ENCODE measurements at places on chromosomes 2 and 18.

DNA sequence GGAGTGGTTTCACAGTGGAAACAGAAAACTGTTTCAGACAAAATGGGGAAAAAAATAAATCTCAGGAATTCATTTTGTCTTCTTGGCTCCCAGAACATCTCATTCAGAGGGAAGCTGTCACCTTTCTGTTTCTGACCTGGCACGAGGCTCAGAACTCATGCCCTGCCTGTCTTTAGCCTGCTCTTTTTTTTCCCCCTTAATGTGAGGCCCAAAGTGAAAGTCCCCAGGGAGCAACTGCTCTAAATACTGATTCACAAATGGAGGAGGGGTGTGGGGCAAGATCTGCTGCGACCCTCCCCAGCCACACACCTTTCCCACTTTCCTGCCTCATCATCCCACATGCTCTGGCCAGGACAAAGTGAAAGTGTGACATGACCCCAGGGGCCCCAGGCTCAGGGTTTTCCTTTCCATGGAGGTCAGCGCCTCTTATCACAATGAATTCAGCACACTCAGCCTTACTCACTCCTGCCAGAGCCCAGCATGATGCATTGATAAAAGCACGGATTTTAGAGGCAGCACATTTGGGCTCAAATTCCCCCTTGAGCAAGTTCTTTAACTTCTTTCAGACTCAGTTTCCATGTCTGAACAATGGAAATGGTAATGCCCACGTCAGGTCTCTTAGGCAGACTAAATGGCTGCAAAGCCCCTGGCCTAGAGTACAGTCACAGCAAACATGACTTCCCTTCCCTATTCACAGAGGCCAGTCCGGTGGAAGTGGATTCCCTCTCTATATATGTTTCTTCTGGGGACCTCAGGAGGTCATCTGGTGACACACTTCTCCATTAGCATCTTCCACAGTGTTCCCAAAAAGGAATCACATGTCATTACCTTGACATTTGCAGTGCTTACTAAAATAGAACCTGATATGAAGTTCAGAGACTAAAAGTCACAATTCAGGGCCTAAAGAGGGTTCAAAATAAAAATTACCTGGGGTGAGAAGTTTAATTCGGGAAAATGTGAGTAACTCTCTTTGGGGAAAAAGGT lies 55.3 kb upstream of the TMEM163 start:
- DNase-seq = no peak

- no peak for DNase-seq
Measured at GRCh38 chr2:219631406-219631891, 4.0 kb downstream of the SLC4A3 start.

DNA sequence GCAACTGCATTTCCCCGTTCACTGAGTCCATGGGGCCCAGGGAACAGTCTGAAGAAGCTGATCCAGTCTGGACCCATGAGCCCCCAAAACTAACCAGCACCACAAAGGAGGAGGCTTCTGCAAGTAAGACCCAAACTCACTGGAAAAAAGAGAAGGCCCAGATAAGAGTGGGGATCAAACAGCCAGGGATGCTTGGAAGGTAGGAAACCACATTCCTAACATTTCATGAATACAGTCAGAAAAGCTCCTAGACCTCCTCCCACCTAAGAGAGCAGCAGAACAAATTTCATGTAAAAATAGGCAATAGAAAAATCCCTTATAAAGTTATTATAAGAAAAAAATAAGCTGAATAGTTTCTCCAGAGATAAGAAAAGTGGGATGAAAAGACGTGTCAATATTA lies 30.3 kb downstream of the TUBB6 start:
- no peak for DNase-seq

- no peak for DNase-seq
Measured at GRCh38 chr2:106296182-106296815, 102.2 kb upstream of the UXS1 start.

GRCh38 chr2:205776139-205776538 lies 93.8 kb downstream of the NRP2 start:
- no peak for DNase-seq

DNA sequence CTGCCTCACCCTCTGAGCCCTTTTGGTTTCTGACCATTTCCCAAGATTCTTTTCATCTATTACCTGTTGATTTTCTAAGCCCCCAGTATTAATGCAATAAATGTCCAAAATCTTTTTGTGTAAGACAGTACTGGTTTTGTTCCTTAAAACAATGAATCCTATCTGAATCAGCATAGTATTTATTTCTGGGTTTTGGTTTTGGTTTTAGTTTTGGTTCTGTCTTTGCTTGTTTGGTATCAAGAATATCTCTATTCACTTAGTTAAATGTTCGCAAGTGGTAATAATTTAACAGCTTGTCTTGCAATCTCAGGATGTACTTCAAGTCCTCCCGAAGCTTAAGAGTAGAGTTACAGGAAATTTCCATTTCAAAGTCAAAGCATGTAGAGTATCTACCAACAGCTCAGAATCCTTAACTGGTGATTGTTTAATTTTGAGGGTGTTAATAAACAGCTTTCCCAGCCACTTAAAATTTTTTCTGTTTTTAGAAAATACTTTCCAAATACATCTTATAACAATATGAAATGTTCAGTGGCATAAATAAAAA lies 67.7 kb upstream of the NEDD4L start:
- DNase-seq = no peak

- no peak for DNase-seq
Measured at GRCh38 chr2:173819852-173820251, 145.3 kb downstream of the SP3 start.

- no peak for DNase-seq
Measured at GRCh38 chr18:68459968-68460367, 254.9 kb downstream of the TMX3 start.

GRCh38 chr2:159793326-159793725 lies 4.7 kb downstream of the CD302 start:
- DNase-seq = no peak

- DNase-seq = no peak
Measured at GRCh38 chr2:7115364-7115763, 198.2 kb downstream of the RNF144A start.

DNA sequence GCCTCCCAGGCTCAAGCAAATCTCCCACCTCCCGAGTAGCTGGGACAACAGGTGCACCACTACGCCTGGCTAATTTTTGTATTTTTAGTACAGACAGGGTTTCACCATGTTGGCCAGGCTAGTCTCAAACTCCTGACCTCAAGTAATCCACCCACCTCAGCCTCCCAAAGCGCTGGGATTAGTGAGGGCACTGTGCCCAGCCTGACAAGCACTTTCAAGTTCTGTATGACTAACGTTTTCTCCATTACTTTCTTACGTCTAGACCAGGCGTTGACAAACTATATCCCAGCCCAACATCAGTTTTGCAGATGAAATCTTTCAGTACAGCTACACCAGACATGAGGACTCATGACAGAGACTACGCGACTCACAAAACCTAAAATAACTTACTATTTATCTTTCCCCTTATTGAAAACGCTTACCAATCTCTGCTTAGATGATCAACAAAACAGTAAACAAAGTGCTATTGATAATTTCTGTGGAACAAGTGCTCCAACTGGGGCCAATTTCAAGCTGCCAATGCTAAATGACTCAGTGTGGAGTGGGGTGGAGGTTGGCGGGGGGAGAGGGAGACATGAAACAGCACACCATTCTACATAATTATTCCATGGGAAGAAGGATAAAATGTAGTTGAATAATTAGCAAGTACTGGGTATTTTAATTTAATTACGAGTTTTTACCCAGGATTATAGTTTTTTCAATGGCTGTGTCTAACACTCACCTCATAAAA lies 59.1 kb downstream of the SAP130 start:
- DNase-seq = no peak

DNA sequence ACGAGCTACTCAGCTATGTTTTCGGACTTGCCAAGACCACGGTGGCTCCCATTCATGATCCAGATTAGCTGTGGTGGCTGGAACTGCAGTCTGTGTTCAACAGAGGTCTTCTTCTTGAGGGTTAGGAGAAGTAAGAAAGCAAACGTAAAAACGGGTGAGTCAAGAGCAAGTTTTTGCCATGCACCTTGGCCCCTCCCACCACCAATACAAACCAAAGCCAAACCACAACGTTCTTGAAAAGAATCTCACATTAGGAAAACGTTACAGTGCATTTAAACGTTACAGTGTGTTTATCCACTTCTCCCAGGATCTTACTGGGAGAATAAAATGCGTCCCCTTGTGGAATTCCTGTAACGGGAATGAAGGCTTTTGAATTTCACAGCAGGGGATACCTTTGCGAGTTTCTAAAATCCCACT lies 725 bp downstream of the FBXO48 start:
- peak; percentile 30 for DNase-seq

- no peak for DNase-seq
Measured at GRCh38 chr2:64922482-64923384, 66.5 kb upstream of the SLC1A4 start.

- no peak for DNase-seq
Measured at GRCh38 chr2:138652378-138652777, 127.8 kb downstream of the NXPH2 start.

DNA sequence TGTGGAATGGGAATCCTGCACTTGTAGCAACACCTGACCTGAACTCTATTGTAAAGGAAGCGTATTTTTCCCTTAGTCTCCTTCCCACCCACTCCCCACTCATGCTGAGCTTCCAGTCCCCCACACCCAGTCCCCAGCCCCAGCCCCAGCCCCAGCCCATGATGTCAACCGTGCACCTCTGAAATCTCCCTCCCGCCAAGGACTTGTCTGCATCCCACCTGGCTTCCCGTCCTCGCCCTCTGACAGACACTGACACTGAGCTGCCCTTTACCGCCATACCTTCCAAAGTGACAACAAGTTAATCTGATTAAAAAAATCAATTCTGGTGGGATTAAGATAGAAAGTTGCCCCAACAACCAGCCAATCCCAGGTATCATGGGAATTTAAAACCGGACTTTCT lies 213.6 kb upstream of the CELF4 start:
- no peak for DNase-seq

- no peak for DNase-seq
Measured at GRCh38 chr18:3217948-3218647, 1.7 kb downstream of the MYOM1 start.

- DNase-seq = no peak
Measured at GRCh38 chr2:239666855-239667376, 266.1 kb upstream of the HDAC4 start.

DNA sequence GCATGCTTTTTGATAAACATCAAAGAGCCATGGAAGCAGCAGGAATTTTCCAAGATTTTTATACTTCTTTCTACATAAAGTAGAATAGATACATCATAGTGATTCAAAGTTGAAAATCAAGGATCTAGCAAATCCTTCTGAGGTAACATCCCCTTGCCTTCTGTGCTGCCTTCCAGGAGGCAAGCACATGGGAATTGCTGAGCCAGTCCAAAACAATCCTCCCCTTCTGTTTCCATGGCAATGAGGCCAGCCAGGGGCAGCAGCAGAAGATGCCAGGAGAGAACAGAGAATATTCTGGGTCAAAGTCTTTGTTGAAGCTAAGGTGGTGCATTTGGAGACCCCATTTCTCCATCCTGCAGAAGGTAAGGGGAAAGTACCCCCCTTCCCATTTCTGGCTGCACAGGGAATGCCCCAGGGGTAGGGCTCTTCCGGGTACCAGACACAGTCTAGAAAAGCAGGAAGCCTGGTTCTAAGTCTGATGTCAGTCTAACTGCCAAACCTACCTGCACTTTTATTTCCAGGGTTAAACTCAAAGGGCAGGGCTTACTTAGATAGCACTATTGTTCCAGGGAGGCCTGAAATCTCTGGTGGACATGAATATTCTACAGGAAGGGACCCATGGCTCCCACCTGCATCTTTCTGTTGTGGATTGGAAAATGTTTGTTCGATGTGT lies 22.1 kb downstream of the CENPA start:
- no peak for DNase-seq

DNA sequence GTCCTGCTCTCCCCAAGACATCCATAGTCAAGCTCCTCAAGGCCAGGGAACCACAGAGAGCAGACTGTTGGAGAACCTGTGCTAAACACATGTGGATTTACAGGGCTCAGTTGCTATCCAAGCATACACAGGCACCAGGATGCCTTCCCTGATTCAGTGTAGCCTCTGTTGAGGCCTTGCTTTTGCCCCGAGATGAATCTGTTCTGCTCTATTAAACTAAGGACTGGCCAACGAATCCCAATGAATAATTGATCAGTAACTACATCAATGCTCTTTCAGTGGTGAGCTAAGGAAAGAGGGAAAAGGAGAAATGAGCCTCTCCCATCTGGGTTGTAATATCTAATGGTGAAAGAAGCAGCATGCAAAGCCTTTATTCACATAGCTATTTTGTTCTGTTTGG lies 58.7 kb upstream of the SPTBN1 start:
- DNase-seq = no peak

DNA sequence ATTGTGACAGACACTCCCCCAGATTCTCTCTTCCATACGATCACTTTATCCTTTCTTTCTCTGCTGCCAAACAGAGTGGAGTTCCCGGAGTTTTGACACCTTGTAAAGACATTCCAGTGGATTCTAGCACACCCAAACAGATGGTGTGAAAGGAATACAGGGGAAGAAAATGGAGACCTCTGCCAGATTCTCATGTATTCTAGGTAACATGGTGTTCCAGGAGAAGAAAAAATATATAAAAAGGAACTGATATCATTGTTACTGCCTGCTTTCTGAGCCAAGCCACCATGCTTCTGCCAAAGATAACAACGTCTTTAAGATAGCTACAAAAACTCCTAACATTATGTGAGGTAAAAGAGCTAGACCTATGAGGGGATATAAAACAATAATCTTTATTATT lies 136.5 kb downstream of the TXNL1 start:
- no peak for DNase-seq

GRCh38 chr2:145277922-145278321 lies 758.0 kb upstream of the ZEB2 start:
- no peak for DNase-seq

DNA sequence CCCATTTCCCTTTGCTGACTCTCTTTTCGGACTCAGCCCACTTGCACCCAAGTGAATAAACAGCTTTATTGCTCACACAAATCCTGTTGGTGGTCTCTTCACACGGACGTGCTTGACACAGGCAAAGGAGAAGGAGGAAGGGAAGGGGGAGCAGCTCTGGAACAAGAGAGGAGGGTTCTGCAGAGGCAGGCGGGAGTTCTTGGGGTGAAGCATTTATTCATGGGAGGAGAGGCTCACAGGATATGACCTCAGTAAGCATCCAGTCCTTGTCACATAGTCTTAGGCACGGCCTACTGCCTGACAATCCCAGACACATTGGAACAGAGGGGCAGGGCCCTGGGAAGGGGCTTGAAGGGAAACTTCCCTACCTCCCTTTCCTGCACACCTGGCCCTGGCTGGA lies 171.7 kb upstream of the HS6ST1 start:
- DNase-seq = no peak

- no peak for DNase-seq
Measured at GRCh38 chr2:184371641-184372040, 226.7 kb upstream of the ZNF804A start.

GRCh38 chr2:129611471-129611870 lies 368.0 kb upstream of the RAB6C start:
- DNase-seq = no peak
